Cardiac septum (tissue), 1 donor: ENCODE measurements at places on chromosomes 12 and 14. TPM values are rescaled to one million over a fixed set of nuclear protein-coding genes. Genes with fewer than 3 reads are reported as not detected.

The PTGER2 gene
- 0.75 TPM for total RNA-seq

DNA sequence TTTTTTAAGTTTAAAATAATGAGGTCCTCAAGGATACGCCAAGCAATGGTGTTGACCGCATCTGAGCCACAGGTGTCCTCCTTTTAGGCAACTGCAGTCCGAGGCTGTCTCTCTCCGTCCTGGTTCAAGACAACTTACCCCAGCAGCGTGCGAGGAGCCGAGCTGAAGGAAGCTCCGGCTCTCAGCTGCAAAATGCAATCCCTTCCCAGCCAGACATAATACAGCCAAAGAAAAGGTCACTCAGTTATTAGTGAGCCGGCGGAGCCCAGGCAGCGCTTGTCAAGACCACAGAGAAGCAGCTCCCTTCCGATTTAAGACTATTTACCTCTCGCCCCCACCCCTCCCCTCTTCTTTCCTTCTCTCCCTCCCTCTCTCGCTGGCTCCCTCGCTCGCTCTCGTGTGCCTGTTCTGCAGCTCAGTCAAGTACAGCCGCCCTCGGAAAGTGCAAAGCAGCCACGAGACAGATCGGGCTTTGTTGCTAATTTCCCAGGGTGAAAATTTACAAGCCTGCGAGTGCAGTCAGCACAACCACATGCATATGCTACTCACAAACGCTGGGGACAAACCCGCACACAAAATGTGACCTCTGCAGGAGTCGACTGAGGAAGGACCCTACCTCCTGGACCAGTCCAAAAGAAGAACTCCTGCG, 363 bp upstream of the LMO3 start:
- DNase-seq = no peak

- peak; percentile 88 for DNase-seq
Observed at GRCh38 chr12:26884765-26885576, 52.0 kb upstream of the ITPR2 start.

- DNase-seq = peak; percentile 96
Observed at GRCh38 chr14:32076278-32077080, 625 bp upstream of the ARHGAP5 start.

- no peak for DNase-seq
Observed at GRCh38 chr14:64598404-64598803, 48.6 kb downstream of the PPP1R36 start.

The MLF2 gene
- total RNA-seq = 135 TPM

- DNase-seq = peak; percentile 72
Observed at GRCh38 chr12:2283916-2284315, 231.1 kb downstream of the CACNA1C start.

The COQ10A gene
- 86.8 TPM for total RNA-seq

The TMED8 gene
- total RNA-seq = 5.6 TPM

DNA sequence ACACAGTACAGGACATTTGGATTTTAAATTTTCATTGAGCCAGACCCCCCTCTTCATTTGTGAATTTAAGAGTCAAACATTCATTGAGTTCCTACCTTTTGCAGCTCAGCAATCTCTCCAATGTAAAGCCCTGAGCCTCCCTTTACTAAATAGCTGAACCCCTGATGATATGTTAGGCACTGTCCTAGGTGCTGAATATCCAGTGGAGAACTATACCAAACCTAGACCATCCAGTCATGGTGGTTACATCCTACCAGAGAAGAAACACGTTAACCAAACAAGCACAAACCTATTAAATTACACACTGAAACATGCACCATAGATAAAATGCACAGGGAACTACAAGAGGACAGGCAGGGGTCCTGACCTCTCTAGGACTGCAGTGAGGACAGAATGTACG, 1585.3 kb upstream of the TMEM132C start:
- DNase-seq = no peak

GRCh38 chr12:121810234-121810817, 6.5 kb downstream of the SETD1B start:
- DNase-seq = no peak

GRCh38 chr14:89365061-89365801, 51.8 kb downstream of the FOXN3 start:
- DNase-seq = no peak

The MANSC1 gene
- total RNA-seq = 9.2 TPM

The ZDHHC22 gene
- total RNA-seq = not detected

DNA sequence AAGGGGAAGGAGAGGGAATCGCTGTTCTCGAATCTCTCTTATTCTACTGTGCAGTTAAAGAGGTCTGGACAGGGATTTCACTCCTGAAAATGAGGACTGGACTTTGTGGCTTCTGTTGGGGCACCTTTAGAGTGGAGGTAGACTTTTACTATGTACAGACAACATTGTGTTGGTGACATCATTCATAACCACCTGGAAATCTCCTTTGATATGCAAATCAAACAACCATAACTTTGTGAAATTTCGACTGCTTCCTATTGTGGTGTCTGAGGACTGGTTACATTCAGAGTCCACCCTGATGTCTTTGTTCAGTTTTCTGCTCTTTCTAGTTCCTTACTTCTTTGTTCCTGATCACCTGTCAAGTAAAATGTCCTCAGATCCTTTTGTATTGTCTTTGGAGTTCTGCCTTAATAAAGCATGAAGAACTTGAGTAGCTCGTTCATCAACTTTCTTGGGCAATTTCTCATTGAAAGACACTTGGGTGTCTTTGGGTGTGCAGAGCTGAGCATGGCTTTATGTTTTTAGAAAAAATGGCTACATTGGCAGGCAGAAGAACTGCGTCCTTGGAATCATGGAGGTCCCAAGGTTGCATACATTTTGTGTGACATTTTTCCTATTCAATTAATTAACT, 29.8 kb downstream of the LRRK2 start:
- DNase-seq = no peak

GRCh38 chr14:29165431-29165830, 398.8 kb downstream of the FOXG1 start:
- no peak for DNase-seq

GRCh38 chr12:66030217-66030781, 100.3 kb downstream of the LLPH start:
- DNase-seq = no peak

The IL22 gene
- not detected for total RNA-seq

The PZP gene
- 0.46 TPM for total RNA-seq

GRCh38 chr12:44464180-44464579, 411.9 kb downstream of the NELL2 start:
- DNase-seq = no peak

- peak; percentile 81 for DNase-seq
Observed at GRCh38 chr12:55743406-55744339, 751 bp downstream of the GDF11 start.

DNA sequence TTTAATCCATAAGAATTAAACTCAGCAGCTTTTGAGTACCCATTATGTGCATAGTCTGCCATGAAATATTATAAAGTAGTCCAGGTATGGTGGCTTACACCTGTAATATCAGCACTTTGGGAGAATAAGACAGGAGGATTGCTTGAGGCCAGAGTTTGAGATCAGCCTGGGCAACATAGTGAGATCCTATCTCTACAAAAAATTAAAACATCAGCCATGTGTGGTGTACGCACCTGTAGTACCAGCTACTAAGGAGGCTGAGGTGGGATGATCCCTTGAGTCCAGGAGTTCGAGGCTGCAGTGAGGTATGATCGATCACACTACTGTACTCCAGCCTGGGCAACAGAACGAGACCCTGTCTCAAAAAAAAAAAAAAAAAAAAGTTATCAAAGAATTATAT, 15.3 kb downstream of the MARK3 start:
- no peak for DNase-seq

DNA sequence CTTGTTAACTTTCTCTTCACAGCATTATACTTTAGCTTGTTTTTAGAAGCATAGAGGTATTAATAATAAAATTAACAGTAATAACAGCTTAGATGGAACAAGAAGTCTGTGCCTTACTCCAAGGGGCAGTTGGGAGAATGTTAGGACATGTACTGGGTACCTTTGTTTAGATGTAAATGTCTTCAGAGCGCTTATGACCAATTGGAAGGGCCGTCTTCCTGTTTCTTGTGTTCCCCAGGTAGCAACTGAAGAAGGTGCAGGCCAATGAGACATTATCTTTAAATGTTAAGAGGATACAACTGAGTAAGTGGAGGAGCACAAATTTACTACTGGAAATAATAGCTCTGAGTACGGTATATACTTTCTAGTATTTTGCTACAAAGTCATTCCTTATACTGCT, 180.9 kb upstream of the SYT1 start:
- no peak for DNase-seq

The WDR89 gene
- 6.9 TPM for total RNA-seq

The NABP2 gene
- 19.6 TPM for total RNA-seq

The FRS2 gene
- 22.6 TPM for total RNA-seq

- no peak for DNase-seq
Observed at GRCh38 chr14:24297190-24297964, 2.2 kb downstream of the DHRS1 start.

The A2ML1 gene
- not detected for total RNA-seq

The MSI1 gene
- total RNA-seq = 9.7 TPM

DNA sequence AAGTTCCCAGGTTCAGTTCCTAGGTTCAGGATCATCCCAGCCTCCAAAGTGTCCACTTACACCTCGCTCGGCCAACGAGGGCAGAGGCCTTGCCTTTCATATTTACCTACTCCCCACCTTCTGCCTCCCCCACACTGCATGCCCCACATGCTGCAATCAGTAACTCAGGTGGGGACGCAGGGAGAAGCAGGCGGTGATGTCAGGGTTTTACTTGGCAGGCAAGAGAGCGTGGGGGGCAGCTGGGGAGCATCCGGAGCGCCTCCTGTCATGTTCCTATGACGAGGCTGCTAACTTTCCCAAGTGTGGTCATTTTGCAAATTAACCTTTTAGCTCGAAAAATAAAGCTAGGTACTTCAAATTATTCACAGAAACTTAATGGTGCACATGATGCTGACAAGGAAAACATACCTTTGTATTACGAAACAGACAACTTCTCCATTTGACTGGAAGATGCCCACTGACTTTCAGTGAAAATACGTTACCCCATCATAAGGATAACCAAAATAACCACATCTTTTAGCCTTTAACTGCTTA, 53.8 kb downstream of the SETD3 start:
- DNase-seq = no peak

GRCh38 chr14:88069677-88070076, 64.7 kb downstream of the GPR65 start:
- DNase-seq = no peak

GRCh38 chr14:33232031-33232430, 293.4 kb downstream of the NPAS3 start:
- DNase-seq = no peak

- DNase-seq = no peak
Observed at GRCh38 chr14:77025744-77026165, 2.8 kb downstream of the IRF2BPL start.

- no peak for DNase-seq
Observed at GRCh38 chr12:53975479-53976152, 862 bp upstream of the HOTAIR start.

The KRT5 gene
- total RNA-seq = not detected

GRCh38 chr12:131366261-131366871, 344.5 kb upstream of the SFSWAP start:
- DNase-seq = peak; percentile 68

- DNase-seq = no peak
Observed at GRCh38 chr12:40921563-40922163, 229.4 kb downstream of the CNTN1 start.

The PAH gene
- total RNA-seq = not detected
